ENCODE measurements at places on chromosomes 7 and 10. TPM values are rescaled to one million over a fixed set of nuclear protein-coding genes. Genes with fewer than 3 reads are reported as not detected.
A peak's percentile ranks its signal among the peaks of the same experiment; 100 is the strongest.

Gene PHKG1
- total RNA-seq = 6.2 TPM

Gene CFAP70
- 1.5 TPM for total RNA-seq

Gene PRKG1
- total RNA-seq = 0.10 TPM

DNA sequence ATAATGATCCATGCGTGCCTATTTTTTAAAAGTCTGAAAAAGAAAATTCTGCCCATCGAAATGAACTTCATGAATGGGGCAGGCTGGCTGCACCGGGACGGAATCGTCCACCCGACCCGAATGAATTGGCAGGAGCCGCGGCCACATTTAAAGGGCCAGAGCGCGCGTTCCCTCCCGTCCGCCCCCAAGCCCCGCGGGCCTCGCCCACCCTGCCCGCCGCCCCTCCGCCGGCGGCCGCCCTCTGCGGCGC, 319 bp upstream of the GATA3 start:
- no peaks in the 10 kb centered on the region for H3K36me3 ChIP-seq
- H3K27ac ChIP-seq = peak overlapping the region; percentile 99
- DNase-seq = no peak
- H3K4me3 ChIP-seq = peak overlapping the region; percentile 98

GRCh38 chr10:47406548-47406869, 22.4 kb upstream of the ZNF488 start:
- no peak overlapping the region for H3K27ac ChIP-seq
- no peak overlapping the region for H3K4me3 ChIP-seq
- H3K4me1 ChIP-seq = no peaks in the 10 kb centered on the region
- no peak for DNase-seq
- H3K36me3 ChIP-seq = no peaks in the 10 kb centered on the region
- peaks cover 3% of the 10 kb centered on the region for H3K27me3 ChIP-seq

DNA sequence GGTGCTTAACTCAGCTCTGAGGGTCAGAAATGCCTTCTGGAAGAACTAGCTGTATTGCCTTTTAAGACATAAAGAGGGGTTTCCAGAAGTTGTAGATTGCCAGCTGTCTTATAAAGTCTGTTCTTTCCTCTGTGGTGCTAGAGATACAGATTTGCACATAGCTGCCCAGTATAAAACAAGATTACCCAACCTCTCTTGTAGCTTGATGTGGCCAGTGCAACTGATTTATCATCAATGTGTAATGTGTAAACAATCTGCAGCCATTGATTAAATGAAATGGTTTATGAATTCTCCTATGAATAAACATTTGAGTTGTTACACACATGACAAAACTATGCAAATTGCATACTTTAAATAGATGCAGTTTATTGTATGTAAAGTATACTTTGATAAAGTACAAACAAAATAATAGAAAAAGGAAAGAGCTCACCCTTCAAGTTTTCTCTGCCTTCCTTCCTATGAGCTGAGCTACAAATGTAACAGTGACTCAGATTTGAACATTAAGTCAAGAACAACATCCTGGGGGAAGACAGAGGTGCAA, 195.2 kb downstream of the TMEM26 start:
- H3K4me1 ChIP-seq = no peaks in the 10 kb centered on the region
- no peak overlapping the region for H3K4me3 ChIP-seq
- DNase-seq = no peak
- no peak overlapping the region for H3K27ac ChIP-seq

GRCh38 chr7:17422966-17423365, 124.5 kb downstream of the AHR start:
- DNase-seq = no peak
- H3K4me1 ChIP-seq = no peaks in the 10 kb centered on the region
- H3K27ac ChIP-seq = no peak overlapping the region
- H3K27me3 ChIP-seq = no peaks in the 10 kb centered on the region
